Activated gamma-delta T cell treated with Interleukin-2 at 50 U/mL for 16 hours (primary cell): ENCODE measurements at places on chromosomes 4 and X.

DNA sequence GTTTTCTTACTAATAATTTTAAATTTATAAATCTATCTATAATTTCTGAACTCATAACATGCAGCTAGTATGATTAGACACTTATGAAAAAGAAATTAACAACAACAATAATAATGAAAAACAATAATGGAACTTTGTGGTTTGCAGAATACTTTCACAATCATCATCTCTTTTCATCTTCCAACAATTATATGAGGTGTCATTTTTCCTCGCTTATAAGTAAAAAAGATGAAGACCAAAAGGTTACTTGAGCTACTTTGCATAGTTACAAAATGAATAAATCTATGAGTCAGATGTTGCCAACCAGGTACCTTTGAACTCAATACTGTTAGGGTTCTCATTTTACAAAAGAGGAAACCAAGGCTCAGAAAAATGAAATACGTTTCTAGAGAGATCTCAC, 98.5 kb upstream of the ELOVL6 start:
- DNase-seq = no peak

DNA sequence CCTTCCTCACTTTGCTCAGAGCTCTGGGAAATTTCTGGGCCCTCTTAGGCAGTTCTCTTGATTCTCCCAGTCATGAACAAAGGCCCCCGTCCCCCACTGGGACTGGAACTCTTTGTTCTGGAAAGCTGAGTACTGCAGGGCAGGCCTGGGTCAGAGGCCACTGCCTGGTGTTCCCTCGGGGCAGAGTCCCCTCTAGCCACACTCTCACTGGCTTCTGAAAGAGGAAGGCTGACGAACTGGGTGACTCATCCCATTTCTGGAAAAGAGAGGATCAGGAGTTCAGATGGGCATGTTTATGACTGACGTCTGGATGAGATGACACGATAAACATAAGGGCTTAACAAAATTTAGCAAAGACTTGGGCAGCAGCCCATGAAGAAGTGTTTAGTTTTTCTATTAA, 47.7 kb downstream of the DDX3X start:
- DNase-seq = no peak

GRCh38 chrX:114626323-114626722, 42.4 kb downstream of the HTR2C start:
- no peak for DNase-seq

GRCh38 chrX:110951472-110952269, 144.3 kb upstream of the PAK3 start:
- DNase-seq = no peak
